CD4-positive, alpha-beta T cell treated with Interleukin-6 at 100 ng/mL for 8 hours (primary cell): ENCODE measurements at places on chromosomes 1 and 21.

DNA sequence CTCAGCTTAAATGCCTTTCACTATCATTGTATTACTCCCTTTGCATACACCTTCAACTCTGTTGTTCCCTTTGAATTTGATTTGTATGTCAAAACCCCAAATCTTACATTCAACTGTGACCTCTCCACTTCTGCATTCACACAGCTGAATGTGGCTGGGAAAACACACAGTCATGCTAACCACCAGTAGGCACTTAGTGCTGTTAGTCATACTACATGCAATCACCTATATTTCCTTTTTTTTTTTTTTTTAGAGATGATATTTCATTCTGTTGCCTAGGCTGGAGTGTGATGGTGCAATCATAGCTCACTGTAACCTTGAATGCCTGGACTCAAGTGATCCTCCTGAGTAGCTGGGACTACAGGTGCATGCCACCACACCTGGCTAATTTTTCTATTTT lies 16.2 kb downstream of the BTBD8 start:
- DNase-seq = no peak

DNA sequence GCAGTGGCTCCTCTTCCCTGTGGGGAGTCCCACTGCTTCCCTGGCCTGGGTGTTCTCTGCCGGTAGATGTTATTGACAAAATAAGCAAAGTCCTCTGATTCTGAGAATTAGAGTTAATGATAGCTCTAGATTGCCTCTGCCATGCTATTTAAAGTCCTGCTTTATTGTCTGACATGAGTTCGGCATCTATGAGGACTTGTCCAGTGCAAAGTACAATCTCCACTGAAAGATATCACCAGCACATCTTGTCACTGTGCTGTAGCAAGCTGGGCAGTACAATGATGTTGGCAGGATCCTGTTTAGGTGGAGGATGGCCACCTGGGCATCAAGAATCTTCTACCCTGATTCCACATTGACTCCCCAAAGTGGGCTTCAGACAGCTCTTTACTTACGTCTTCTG lies 54.0 kb upstream of the ATP5PO start:
- no peak for DNase-seq

GRCh38 chr1:55118651-55119329 lies 79.4 kb downstream of the PCSK9 start:
- no peak for DNase-seq

DNA sequence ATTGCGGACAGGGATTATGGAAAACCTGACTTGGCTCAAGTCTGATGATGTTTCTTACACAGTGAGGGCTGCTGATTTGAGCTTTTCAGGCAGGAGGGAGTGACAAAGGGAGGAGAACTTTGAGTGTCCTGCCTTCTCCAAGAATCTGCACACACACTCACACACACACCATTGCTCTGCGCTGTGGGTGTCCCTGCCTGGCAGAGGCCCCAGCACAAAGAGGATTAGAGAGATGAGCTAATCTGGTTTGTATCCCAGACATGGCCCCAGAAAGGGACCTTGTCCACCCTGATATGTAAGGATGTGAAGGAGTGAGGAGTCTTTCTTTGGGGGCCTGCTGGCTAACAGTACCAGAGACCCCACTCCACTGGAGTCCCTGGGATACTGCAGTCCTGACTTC lies 5.9 kb upstream of the WNT2B start:
- DNase-seq = no peak

DNA sequence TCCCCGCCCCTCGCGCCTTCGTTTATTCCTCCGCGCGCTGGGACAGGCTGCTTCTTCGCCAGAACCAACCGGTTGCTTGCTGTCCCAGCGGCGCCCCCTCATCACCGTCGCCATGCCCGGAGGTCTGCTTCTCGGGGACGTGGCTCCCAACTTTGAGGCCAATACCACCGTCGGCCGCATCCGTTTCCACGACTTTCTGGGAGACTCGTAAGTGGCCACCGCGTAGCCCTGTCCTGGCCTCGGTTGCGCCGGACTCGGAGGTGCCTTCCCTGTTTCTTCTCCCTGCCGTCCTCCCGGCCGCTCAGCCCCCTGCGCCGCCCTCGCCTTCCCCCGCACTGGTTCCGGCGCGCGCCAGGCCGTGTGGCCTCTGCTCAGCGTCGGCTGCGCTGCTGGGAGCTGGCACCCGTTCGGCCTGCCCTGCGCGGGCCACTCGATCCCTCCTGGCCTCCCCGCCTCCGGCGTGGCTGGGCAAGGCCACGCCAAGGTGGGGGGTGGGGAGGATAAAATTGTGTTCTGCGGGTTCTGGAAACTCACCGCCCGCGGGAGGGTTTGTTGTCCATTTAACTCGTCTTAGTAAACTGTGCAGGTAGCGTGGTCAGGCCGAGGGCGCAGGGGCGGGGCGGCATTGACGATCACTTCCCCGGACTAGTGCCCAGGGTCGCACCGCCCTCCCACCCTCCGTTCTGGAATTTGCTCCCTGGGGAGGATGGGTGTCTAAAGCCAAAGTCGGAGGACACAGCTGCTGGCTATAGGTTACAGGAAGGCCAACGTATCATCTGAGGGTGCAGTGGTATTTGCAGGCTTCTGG lies at the start of gene PRDX6:
PRDX6 (plus strand) TSS at position 50 of the 808 bp plus-strand sequence; CDS start at position 113, 63 bp downstream.
- DNase-seq = no peak

DNA sequence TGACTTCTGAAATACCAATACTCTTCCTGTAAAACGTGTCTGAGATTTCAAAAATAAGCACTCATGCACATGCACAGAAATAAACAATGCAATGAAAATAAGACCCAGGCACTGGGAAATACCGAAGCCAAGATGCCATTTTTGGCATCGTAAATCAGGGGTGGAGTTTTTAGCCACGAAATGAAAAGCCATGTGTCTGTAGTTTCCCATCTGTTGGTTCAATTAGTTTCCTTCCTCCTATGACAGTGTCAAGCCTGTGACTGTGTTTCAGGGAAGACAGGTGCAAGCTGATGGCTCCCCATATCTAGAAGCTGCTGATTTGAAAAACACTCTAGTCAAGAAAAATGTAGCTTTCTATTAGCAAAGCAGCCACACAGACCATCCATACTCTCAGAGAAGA lies 480.4 kb upstream of the CAMK1G start:
- no peak for DNase-seq

- DNase-seq = peak; percentile 29
Measured at GRCh38 chr1:1216770-1217620, 3.0 kb upstream of the TNFRSF4 start.

DNA sequence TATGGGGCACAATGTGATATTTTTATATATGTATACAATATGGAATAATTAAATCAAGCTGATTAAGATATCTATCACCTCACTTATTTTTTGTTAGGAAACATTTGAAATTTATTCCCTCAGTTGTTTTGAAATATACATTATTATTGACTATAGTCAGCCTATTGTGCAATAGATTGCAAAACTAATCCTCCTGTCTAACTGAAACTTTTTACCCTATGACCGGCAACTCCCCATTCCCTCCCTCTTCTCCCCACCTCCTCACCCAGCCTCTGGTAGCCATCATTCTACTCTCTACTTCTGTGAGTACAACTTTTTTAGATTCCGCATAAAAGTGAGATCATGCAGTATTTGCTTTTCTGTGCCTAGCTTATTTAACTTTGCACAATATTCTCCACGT lies 117.7 kb upstream of the SGIP1 start:
- DNase-seq = no peak

DNA sequence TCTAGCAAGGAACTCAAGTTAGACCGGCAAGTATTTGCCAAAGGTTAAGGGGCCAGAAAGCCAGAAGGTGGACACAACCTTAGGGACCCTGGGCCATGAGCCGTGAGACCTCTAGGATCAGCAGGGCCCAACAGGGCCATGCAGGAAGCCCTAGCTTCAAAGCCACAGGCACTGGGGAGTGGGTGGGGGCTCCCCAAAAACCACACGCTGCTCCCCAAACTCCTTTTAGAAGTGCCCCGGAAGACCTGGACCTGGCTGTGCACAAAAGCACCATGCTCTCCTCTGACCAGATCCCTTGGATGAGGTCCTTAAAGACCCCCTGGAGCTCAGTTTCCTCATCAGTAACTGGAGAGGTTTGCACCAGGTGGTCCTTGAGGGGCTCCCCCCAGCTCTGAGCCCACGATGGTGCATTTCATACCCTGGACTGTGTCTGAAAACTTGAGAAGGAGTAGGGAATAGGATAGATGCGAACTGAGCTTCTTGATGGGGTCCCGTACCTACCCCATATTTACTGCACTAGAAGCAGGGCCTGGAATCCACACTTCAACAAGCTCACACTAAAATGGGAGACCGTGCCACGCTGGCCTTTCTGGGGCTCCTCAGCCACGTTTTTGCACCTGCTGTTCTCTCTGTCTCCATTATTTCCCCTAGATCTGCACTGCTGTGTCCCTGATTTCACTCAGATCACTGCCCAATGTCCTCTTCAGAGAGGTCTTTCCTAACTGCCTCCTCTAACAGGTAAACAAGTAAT lies 40.6 kb upstream of the LBR start:
- DNase-seq = no peak

DNA sequence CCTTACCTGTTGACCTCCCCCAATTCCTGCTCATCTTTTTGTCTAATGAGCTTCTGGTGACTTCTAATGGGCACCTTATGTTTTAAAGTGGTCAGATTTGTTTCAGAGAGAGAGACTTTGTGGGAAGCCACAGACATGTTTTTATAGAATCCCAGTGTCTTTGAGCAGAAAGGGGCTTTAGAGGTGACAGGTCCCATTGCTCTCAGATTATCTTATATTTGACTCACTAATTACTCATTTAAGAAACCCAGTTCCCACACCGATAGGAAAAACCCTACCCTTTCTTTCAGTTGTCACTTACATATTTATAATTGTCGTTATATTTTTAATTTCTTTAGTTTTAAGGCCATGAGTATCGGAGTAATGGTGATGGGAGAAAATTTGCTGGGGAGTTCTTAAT lies 215.5 kb downstream of the CAMTA1 start:
- no peak for DNase-seq

DNA sequence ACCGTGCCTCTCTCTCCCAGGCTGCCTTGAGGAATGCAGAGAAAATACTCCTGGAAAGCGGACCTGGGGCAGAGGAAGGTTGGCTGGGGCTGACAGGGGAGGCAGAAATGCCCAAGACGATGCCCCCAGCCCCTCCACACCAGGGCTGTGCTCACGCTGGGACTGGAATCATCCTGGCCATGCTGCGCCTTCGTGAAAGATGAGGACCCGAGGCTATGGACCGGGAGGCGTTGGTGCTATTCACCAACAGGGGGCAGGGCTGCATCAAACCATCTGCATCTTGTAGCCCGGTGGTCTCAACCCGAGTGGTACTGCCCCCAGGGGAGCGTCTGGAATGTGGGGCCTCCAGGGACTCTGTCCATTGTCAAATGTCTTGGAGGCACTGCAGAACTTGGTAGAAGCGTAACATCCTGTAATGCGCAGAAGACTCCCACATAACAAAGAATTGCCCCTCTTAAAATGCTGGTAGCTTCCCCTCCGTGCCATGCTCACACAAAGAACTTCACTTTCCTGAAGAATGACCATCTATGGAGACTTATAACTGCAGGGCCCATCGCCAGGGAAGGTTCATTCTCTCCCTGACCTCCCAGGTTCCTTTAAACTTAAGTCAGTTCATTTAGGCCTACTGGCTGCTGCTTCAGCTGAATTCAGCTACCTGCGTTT lies 251.2 kb downstream of the RRAGC start:
- no peak for DNase-seq

GRCh38 chr1:76426606-76427005 lies 352.1 kb downstream of the ST6GALNAC3 start:
- DNase-seq = no peak

GRCh38 chr1:157993918-157994605 lies 617 bp downstream of the KIRREL1 start:
- DNase-seq = no peak

GRCh38 chr21:16211339-16212303 lies 481.8 kb downstream of the USP25 start:
- DNase-seq = no peak

DNA sequence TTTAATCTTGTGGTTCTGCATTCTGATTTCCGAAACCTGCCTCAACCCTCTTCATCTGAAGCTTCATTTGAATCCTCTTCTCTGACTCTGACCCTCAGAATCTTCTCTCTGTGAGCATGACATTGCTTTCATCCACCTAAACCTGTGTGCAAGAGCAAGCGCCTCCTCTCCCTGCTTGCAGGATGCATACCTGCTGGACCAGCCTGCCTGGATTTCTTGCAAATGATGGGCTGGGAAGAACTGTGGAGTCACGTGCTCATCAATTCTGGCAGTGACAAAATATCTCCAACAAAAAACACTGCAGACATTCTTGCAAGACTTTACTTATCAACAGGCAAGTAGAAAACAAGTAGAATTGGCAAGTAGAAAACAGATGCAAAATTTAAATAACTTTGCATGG lies 20.8 kb upstream of the SLC35F3 start:
- DNase-seq = no peak

DNA sequence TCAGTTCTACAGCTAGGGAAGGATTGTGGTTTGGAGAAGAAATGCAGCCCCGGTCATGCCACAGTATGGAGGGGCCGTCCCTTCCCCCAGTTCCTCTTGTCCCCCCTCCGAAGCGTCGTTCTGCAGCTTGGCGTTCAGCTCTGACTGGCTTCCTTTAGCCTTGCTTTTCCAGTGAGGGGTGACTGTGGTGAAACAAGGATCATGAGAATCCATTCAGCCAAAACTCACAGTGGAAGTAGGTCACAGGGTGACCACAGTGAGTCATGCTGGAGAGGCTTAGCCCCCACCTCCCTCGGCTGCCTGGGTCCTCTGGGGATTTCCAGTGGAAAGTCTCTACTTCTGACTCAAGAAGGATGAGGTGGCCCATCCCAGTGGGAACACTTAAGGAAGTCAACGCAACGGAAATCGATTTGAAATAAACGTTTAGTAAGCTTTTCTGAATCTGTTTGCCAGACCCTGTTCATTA lies 37.3 kb upstream of the COL6A2 start:
- no peak for DNase-seq

DNA sequence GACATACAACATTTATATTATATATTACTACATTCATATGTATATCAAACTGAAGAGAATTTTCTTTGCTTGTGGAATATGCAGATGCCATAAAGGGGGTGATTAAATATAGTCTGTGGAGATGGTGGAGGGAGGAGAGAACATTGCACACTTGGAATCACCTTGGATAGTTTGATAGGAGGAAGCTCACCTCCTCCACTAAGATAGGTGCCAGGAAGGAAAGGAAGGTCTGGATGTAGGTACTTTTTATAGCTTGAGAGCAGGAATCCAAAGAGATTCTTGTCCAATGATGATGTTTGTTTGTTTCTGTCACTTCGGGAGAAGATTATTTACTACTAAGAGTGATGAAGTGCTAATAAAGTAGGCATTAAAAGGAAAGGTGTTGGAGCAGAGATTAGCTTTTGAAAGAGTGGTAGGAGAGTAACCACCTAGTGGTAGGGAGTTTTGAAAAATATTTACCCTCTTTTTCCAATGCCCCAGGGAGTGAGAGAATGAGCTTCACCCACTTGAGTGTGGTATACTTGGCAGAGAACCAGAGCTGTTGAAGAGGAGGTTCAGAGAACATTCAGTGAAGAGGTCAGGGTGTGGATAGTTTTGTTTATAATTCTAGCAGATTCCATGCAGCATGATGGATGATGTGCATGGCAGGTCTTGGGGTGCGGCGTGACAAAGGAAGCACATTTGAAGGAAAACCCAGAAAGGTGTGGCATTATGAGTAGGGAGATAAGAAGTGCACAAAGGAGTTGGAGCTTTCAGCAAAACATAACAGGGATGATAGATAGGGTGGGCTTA lies 145.0 kb downstream of the PATJ start:
- no peak for DNase-seq
